Colonic mucosa (tissue), 4 donors: ENCODE measurements at places on chromosomes 7 and 10.
A peak's percentile ranks its signal among the peaks of the same experiment; 100 is the strongest.

GRCh38 chr10:56895306-56895705 lies 534.2 kb upstream of the ZWINT start:
- no peak for DNase-seq

DNA sequence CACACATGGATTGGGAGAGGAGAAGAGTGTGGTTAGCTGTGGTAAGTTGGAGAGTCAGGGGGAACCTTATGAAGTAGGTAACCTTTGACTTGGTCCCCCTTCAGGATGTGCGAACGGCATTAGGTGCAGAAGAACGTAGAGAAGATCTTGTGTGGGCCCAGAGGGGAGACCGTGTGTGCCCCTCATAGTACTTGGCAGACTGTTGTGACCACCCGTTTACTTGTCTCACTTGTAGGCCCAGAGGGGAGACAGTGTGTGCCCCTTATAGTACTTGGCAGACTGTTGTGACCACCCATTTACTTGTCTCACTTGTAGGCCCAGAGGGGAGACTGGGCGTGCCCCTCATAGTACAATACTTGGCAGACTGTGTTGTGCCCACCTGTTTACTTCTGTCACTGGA lies 2.6 kb downstream of the GTPBP4 start:
- DNase-seq = no peak

DNA sequence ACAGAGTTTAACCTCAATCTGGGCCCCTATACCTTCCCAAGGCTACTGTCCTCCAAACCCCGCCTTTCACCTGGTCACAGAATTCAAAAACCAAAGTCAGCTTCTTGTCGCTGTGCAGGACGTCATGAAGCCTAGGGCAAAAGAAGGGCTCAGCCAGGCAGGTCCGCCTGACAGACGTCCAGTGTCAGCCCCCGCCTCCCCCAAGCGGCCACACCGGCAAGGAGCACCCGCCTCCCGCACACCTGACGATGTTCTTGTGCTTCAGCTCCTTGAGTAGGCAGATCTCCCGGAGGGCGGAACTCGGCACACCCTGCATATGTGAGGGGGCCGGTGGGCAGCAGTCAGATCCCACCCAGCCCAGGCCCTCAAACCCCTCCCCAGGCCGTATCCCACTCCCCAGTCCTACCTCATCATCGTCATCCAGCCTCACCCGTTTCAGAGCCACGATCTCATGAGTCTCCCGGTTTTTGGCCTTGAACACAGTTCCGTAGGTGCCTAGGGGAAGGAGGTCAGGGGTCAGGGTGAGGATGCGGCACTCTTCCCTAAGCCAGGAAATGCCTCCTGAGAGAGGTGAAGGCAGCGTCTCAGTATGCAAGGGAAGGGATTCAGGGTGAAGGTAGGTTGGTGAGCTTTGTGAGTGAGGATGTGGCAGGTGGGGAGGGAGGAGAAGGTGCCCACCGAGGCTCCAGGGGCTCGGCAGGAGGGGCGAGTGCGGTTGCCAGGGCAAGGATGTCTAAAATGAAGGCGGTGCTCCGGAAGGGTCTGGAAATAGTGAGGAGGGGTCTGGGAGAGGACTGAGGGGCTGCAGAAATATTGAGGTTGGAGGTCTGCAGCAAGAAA lies 811 bp downstream of the CDK5 start:
- DNase-seq = peak; percentile 38

DNA sequence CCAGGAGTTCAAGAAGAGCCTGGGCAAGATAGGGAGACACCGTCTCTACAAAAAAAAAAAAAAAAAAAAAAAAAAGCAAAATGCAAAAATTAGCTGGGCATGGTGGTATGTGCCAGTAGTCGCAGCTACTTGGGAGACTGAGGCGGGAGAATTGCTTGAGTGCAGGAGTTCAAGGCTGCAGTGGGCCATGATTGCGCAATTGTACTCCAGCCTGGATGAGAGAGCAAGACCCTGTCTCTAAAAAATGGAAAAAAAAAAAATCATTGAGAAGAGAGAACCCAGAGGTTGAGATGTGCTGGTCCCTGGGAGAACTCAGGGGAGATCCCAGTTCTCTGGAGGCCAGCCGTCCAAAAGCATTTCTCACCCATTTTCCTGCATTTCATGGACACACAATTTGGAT lies 95.2 kb downstream of the GALNT17 start:
- DNase-seq = no peak

DNA sequence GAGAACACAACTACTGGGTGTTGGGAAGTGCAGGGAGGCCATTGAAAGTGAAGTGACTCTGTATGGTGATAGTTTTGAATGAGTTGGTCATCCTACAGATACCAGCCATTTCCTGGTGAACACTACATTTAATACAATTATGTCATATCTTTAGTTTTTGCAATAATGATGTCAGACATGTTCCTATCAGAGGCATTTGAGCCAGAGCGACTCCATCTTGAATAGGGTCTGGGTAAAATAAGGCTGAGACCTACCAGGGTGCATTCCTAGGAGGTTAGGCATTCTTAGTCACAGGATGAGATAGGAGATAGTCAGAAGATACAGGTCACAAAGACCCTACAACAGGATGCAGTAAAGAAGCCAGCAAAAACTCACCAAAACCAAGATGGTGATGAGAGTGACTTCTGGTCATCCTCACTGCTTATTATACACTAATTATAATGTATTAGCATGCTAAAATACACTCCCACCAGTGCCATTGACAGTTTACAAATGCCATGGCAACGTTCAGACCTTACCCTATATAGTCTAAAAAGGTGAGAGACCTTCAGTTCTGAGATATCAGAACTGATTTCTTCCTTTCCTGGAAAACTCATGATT lies 28.2 kb downstream of the ADK start:
- no peak for DNase-seq

GRCh38 chr7:30920584-30921539 lies 9.2 kb downstream of the AQP1 start:
- no peak for DNase-seq
